ENCODE measurements at places on chromosomes 6 and 20. TPM values are rescaled to one million over a fixed set of nuclear protein-coding genes. Genes with fewer than 3 reads are reported as not detected.

- H3K4me3 ChIP-seq, result no peak overlapping the region
- no peak for DNase-seq
- H3K36me3 ChIP-seq, result no peaks in the 10 kb centered on the region
- H3K27ac ChIP-seq, result no peak overlapping the region
- peaks cover 17% of the 10 kb centered on the region for H3K27me3 ChIP-seq
These were observed 287.3 kb upstream of the FOXQ1 start for GRCh38 chr6:1024587-1024986.

GRCh38 chr20:21941941-21942805 lies 236.7 kb downstream of the PAX1 start:
- no peak overlapping the region for H3K27ac ChIP-seq
- no peaks in the 10 kb centered on the region for H3K27me3 ChIP-seq
- no peaks in the 10 kb centered on the region for H3K4me1 ChIP-seq
- DNase-seq, result no peak

GRCh38 chr6:52595000-52595795 lies 18.3 kb upstream of the TRAM2 start:
- H3K27me3 ChIP-seq, result no peaks in the 10 kb centered on the region
- peak overlapping the region; percentile 32 for H3K4me3 ChIP-seq
- no peak for DNase-seq
- H3K36me3 ChIP-seq, result no peaks in the 10 kb centered on the region

DNA sequence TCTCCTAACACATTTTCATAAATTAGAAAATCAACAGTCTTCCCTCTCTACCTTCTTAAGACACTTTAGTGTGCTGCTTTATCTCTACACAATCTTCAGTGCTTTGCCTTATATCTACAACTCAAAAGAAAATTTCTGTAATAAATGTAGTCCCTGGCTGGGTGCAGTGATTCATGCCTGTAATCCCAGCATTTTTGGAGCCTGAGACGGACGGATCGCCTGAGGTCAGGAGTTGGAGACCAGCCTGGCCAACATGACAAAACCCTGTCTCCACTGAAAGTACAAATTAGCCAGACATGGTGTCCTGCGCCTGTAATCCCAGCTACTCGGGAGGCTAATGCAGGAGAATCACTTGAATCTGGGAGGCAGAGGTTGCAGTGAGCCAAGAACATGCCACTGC lies 9.7 kb upstream of the EDN1 start:
- DNase-seq, result no peak
- H3K36me3 ChIP-seq, result no peaks in the 10 kb centered on the region
- H3K4me1 ChIP-seq, result peaks cover 5% of the 10 kb centered on the region
- H3K27ac ChIP-seq, result no peak overlapping the region
- H3K4me3 ChIP-seq, result no peak overlapping the region

DNA sequence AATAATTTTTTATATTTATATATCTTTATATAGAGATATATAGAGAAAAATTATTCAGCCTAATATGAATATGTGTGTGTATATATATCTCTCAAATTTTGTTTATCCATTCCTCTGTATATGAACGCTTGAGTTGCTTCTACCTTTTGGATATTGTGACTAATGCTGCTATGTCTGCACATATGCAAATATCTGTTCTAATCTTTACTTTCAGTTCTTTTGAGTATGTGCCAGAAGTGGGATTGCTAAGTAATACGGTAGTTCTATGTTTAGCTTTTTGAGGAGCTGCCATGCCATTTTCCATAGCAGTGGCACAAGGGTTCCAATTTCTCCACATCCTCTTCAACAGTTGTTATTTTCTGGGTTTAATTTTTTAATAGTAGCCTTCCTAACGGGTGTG lies 72.8 kb upstream of the CEP85L start:
- no peak overlapping the region for H3K4me3 ChIP-seq
- peaks cover 12% of the 10 kb centered on the region for H3K4me1 ChIP-seq
- no peak overlapping the region for H3K27ac ChIP-seq
- H3K36me3 ChIP-seq, result no peaks in the 10 kb centered on the region

DNA sequence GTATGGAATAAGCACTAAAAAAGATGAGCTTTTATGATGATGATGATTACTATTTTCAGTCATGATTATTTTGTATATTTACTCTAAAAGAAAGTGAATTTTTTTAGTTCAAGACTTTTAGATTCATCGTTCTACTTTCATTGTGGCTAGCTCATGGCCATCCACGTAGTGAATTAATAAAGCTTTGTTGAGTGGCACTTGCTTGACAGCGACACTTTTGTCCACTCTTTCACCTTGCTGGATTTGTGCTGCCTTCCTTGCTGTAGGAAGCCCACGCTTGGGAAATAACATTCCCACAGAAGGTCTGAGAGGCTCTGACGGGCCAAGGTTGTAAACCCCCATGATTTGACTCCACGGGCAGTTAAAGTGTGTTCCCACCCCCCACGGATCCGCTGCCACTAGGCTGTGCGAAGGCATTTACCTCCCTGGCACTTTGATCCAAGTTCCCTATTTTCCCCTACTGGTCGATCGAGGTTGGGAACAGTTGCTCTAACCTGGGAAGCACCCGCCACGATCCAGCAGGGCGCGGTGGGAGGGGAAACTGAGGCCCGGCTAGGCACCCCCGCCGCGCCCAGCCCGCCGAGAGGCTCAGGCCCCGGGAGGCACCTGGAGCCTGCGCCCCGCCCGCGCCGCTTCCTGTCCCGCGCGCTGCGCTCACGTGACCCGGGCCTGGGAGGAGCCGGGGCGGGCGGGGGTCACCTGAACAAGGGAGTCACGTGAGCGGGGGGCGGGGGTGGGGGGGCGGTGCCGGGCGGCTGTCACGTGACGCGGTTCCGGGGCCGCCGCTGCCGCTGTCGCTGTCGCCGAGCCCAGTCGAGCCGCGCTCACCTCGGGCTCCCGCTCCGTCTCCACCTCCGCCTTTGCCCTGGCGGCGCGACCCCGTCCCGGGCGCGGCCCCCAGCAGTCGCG lies at the start of gene IGF2R:
TSS of gene IGF2R (plus strand) at position 788 of the 909 bp plus-strand sequence. CDS start 165 bp downstream, outside the sequence.
- H3K36me3 ChIP-seq, result no peaks in the 10 kb centered on the region
- H3K27ac ChIP-seq, result peak within 1 kb of the TSS; percentile 94
- peaks cover 46% of the 10 kb centered on the region for H3K27me3 ChIP-seq
- peak; percentile 75 for DNase-seq
- H3K4me3 ChIP-seq, result peak within 1 kb of the TSS; percentile 95

DNA sequence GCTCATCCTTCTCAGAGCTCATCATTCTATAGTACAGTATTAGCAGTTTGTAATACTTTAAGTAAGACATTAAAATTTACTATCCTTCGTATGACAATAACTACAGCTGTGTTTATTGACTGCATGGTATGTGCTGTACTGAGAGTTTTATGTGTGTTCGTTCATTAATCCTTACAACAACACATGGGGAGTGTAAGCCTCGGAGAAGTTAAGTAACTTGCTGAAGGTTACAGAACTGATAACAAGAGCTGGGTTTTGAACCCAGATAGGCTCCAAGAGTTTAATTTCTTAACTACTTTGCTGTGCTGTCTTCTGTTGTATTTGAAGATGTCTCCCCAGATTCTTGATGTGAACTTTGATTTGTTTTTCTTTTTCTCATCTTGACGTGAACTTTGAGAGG lies 23.7 kb downstream of the BRPF3 start:
- H3K36me3 ChIP-seq, result peaks cover 14% of the 10 kb centered on the region
- DNase-seq, result no peak
- no peak overlapping the region for H3K27ac ChIP-seq
- no peaks in the 10 kb centered on the region for H3K27me3 ChIP-seq
- H3K4me3 ChIP-seq, result no peak overlapping the region

DNA sequence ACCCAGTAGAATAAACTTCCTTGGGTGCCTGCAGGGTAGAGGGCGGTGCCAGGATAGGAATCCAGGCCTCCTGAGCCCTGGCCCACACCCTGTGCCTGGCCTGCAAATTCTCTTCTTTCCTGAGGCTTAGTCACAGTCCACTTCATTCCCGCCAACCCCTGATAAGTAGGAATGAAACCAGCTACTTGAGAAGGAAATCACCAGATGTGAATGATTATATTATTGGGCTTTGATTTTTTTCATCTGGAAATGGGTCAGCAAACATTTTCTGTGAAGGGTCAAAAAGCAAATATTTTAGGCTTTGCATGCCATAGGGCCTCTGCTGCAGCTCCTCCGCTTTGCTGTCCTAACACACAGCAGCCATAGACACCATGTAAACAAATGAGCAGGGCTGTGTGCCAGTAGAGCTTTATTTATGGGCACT lies 50.2 kb downstream of the STK35 start:
- no peaks in the 10 kb centered on the region for H3K27me3 ChIP-seq
- H3K4me1 ChIP-seq, result no peaks in the 10 kb centered on the region
- no peak overlapping the region for H3K27ac ChIP-seq
- H3K36me3 ChIP-seq, result no peaks in the 10 kb centered on the region
- DNase-seq, result no peak

DNA sequence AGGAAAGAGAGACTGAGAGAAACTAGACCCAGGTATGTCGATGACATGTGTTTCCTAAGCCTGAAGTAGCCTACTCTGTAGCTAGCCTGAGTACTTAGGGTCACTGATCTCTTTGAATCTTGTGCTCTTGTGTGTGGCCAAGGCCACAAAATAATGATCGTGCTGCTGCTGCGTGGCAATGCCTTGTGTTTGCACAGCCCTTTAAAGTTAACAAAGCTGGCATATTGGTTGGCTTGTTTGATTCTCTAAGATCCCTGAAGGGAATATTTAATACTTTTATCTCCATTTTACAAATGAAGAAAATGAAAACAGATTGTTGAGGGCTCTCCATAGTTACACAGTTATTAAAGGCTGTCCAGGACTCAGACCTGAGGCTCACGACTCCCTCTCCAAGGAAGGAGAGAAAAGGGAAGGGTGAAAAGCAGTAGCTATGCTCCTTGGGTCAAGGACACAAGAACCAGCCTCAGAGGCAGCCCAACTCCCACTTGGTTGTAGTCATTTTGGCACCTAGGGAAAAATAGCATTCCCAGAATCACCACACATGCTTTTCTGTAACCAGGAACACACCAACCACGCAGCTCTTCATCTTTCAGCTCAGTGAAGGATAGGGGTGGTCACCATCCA lies 130.7 kb downstream of the LRFN2 start:
- peak overlapping the region; percentile 38 for H3K27ac ChIP-seq
- no peaks in the 10 kb centered on the region for H3K4me1 ChIP-seq
- H3K4me3 ChIP-seq, result no peak overlapping the region
- DNase-seq, result no peak
- H3K36me3 ChIP-seq, result no peaks in the 10 kb centered on the region

- peaks cover 7% of the 10 kb centered on the region for H3K27me3 ChIP-seq
- no peaks in the 10 kb centered on the region for H3K36me3 ChIP-seq
- no peak overlapping the region for H3K27ac ChIP-seq
- peaks cover 13% of the 10 kb centered on the region for H3K4me1 ChIP-seq
- DNase-seq, result no peak
These were observed 3.2 kb downstream of the PTK6 start for GRCh38 chr20:63533871-63534393.

DNA sequence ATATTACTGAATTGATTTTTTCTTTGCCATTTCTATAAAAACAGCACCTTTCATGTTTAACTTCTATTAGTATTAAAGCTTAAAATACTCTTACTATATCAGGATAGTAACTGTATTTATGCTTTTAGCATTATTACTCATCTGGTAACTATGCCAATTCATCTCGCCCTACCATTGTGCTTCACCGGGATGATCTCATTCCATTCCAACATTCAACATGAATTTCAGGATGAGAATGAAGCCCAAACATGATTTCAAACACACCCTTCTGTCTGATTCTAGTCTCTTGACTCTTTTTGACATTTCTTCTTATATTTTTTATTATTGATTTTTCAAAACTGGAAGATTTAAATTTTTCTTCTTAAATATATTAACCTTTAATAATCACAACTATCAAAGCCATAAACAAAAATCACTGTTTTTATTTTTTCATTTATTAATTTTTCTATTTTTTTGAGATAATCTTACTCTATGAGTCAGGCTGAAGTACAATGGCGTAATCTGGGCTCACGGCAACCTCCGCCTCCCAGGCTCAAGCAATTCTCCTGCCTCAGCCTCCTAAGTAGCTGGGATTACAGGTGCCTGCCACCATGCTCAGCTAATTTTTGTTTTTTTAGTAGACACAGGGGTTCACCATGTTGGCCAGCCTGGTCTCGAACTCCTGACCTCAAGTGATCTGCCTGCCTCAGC lies 46.7 kb downstream of the GJA1 start:
- no peaks in the 10 kb centered on the region for H3K36me3 ChIP-seq
- no peak for DNase-seq
- H3K27ac ChIP-seq, result no peak overlapping the region
- H3K27me3 ChIP-seq, result no peaks in the 10 kb centered on the region
- no peak overlapping the region for H3K4me3 ChIP-seq
- H3K4me1 ChIP-seq, result peaks cover 16% of the 10 kb centered on the region

Gene PACRG
- 0.59 TPM for total RNA-seq

Gene FAM83D
- total RNA-seq, result 38.6 TPM

Gene RWDD2A
- 5.1 TPM for total RNA-seq

Gene PGM3
- 52.4 TPM for total RNA-seq
